Immature natural killer cell (primary cell): ENCODE measurements at places on chromosomes 2 and 18. TPM values are rescaled to one million over a fixed set of nuclear protein-coding genes. Genes with fewer than 3 reads are reported as not detected.

- DNase-seq = no peak
Measured at GRCh38 chr18:78607221-78607620, 372.4 kb upstream of the SALL3 start.

GRCh38 chr2:33186937-33187336 lies 240.2 kb downstream of the LTBP1 start:
- no peak for DNase-seq

GRCh38 chr2:182473635-182474034 lies 46.8 kb upstream of the PDE1A start:
- no peak for DNase-seq

DNA sequence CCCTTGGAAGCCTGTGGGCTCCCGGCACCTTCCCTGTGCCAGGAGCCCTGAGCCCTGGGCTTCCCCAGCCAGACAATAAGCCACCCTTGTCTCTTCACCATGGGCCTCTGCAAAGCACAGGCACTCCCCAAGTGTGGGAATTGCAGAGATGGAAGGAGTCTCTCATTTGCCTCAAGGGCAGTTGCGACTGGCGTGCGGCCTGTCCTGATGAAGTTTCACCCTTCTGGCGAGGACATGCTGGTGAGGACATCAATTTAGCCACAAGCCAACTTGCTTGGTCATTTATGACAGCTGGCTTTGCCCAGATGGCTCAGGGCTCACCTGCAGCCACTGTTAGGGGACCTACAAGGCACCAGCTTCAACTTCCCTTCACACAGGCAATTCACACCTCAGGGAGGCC lies 180.2 kb downstream of the ANAPC1 start:
- DNase-seq = no peak

- no peak for DNase-seq
Measured at GRCh38 chr2:148162871-148163270, 142.0 kb downstream of the MBD5 start.

- DNase-seq = no peak
Measured at GRCh38 chr2:188078534-188078933, 213.1 kb upstream of the GULP1 start.

TLX2 gene
- not detected for polyA plus RNA-seq
